Activated CD4-positive, CD25-positive, alpha-beta regulatory T cell (primary cell): ENCODE measurements at places on chromosomes 5 and 9.

DNA sequence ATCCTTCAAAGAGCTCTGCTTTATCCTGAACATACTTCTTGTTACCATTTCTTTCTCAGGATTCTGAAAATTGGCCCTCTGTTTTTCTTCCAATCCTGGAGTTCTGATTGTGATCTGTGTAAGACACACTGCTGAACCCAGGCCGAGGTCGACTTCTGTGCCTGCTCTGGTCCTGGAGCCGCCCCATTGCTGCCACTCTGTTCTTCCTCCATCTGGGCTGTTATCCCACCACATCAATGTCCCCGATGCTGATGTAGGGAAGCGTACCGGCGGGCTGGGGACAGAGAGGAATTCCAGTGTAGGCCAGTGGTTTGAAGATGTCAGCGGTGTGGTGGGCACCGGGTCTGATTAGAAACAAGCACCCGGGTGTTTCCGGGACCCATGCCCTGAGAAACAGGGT, 102.5 kb downstream of the LIFR start:
- no peak for DNase-seq

DNA sequence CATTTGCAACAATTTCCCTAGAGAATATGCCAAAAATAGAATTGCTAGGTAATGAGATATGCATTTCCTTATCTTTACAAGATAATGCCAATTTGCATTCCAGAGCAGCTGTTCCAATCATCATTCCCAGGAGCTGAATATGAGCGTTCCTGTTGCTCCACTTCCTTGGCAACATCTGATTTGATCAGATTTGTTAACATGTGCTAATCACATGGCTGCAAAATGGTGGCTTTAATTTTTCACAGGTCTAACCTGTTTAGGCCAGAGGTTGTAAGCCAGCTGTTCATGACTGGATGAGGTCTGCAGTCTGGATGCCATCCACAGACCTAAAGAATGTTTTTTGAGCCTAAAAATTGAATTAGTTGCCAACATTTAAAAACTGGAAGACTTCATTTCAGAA, 220.7 kb upstream of the IL12B start:
- no peak for DNase-seq

GRCh38 chr5:989961-990530, 18.6 kb upstream of the NKD2 start:
- DNase-seq = no peak

DNA sequence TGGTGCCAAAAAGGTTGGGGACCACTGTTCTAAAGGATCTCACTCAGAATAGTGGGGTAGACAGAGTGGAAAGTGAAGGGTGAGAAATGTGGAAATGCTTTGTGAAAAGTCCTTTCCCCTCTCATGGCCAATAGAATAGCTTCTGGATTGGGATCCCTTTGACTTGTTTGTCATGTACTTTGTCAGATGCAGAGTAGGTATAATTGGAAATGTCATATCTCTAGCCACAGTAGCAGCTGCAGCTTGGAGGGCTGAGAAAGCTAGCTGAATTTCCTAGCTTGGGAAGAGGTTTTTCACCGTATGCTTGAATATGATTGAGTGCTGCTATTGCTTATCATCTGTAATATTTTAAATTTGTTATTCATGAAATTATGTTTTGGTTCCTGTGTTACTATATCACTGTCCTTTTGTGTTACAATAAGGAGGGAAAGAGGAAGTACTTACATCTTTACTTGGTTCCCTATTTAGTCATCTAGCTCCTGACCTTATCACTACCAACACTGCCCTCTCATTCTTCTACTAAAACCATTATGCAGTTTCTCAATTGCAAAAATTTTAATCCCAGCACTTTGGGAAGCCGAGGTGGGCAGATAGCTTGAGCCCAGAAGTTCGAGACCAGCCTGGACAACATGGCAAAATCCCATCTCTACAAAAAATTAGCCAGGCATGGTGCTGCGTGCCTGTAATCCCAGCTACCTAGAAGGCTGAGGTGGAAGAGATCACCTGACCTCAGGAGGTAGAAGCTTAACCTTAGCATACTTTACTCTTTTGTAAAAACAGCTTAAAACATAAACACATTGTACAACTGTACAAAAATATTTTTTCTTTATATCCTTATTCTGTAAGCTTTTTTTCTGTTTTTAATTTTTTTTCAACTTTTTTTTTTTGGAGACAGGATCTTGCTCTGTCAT, 12.4 kb downstream of the SLC30A5 start:
- DNase-seq = no peak

DNA sequence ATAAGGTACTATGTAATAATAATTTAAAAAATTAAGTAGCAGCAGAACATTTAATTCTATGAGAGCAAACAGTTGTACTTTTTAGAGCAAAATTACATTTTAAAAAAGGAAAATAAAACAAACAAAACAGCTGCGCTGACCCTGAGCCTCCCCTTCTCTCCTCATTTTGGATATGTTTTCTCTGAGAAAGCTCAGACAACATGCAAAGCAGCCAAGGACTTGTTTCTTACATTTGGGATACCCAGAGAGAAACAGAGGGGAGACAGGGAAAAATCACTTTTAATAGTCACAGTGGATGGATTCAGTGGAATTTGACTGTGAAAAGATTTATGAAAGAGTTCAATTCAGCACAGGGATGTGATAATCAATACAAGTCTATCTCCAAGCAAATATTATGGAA, 299.2 kb downstream of the EBF1 start:
- DNase-seq = no peak

DNA sequence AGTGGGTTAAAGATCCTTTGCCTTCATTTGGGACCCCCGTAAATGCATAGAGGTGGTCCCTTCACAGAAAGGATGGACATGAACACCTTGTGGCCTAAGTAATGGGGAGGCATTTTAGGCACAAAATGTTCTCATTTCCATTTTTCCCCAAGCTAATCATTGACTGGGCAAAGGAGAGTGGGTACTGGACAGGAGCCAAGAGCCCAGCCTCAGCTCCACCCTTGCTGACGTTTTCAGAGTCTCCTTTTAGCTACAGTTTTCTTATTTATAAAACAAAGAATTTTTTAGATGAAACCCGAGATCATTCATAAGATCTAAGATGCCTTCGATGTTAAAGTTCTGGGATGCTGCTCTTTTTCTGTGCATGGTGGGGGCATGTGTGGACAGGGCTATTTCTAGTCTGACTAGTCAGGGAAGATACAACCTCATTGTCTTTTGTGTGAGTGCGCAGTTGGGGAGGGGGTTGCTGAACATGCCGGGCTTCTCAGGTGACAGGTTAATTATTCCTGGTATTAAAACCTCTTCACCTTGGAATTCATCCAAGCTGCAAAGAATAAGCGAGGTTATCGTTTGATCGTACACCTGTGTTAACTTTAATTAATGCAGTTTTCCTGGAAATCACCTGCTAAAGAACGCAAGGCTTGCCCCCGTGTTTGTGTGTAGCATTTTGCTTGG, 48.4 kb downstream of the ADAMTS16 start:
- DNase-seq = no peak

GRCh38 chr5:97838214-97838613, 655.2 kb upstream of the RIOK2 start:
- DNase-seq = no peak

GRCh38 chr9:134263596-134263995, 62.7 kb upstream of the RXRA start:
- DNase-seq = no peak

DNA sequence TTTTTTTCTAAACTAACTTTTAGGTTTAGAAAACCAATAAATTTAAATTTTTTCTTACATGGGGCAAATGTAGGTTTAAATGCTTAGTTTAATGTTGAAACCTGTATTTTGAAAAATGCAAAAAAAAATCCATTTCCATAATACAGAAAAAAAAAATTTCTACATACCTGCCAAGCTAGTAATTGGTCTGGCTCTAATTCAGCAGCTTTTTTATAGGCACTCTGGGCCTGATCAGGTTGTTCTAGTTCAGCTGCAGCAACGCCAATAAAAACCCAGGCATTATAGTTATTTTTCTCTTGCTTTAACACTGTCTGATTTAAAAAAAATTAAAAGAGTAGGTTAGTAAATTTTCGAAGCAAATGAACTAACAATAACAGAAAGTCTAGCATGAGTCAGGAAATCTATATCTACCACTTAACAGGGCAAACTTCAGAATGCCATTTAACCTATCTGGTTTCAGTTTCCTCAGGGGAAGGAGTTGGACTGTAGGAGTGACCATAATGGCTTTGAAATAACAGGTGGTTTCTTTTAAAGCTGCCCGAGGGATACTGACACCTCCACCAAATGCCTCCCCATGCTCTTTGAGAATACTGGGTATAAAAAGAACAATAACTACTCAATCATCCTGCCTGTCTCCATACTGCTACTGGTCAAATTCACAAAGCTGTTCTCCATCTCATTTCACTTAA, 11.6 kb downstream of the SKIC3 start:
- no peak for DNase-seq

DNA sequence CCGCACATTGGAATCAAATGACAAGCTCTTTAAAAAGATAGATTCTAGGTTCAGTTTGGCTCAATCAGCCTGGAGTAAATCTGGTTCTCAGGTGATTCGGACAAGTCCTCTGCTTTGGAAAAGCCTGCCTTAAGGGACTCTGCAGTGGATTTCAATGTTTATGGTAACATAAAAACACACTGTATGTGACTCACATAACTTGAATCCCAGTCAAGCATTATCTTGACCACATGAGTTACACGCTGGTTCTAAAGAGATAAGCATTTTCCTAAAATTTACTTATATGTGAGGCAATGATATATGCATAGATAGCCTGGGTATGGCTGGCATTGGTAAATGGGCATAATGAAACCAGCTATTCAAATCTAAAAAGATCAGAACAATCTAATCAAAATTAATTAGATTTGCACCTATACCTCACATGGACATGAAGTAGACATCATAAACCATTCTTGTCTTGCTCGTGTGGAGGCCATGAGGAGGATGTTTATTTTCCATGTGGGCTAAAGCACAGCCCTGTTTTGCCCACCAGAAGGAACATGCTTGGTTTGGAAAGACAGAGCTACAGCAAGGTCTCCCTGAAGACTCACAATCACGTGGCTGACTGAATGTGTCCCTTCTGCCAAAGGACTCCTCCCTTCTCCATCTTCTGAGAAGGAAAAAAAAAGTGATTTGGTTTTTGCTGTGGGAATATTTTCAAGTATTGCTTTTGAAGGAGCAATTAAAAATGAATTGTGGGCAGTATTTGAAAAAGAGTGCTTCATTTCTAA, 351.7 kb downstream of the DIRAS2 start:
- no peak for DNase-seq

DNA sequence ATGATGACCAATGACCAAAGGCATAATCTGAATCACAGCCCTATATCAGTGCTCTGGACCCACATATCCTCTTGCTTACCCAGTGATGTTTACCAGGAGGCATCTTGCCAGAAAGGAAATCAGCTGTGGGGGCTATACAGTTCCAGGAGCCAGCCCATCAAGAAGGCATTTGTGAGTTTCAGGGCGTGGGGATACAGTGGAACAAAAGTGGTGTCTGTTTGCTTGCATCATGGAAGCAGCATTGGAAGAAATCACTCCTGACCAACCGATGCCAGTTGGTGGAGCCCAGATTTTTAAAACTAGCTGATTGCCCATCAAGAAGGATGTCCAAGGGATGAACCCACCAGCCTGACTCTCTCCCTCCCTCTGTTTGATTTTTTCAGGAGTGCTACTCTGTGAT, 106.5 kb upstream of the EGFLAM start:
- no peak for DNase-seq
